Stimulated activated CD4-positive, alpha-beta T cell treated with anti-CD3 and anti-CD28 coated beads, Interleukin-2, amount 100 ng/mL, for 24 hours (primary cell): ENCODE measurements at places on chromosomes 1 and 21.

DNA sequence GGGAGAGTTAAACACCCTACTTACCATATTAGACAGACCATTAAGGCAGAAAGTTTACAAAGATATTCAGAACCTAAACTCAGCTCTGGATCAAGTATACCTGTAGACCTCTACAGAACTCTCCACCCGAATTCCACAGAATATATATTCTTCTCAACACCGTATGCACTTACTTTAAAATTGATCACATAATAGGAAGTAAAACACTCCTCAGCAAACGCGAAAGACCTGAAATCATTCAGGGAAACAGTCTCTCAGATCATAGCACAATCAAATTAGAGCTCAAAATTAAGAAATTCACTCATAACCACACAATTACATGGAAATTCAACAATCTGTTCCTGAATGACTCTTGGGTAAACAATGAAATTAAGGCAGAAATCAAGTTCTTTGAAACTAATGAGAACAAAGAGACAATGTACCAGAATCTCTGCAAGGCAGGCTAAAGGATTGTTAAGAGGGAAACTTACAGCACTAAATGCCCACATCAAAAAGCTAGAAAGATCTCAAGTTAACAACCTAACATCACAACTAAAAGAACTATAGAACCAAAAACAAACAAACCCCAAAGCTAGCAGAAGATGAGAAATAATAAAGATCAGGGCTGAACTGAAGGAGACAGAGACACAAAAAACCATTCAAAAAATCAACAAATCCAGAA, 19.1 kb downstream of the CD84 start:
- DNase-seq = no peak

GRCh38 chr1:91844862-91845528, 41.0 kb downstream of the TGFBR3 start:
- no peak for DNase-seq

DNA sequence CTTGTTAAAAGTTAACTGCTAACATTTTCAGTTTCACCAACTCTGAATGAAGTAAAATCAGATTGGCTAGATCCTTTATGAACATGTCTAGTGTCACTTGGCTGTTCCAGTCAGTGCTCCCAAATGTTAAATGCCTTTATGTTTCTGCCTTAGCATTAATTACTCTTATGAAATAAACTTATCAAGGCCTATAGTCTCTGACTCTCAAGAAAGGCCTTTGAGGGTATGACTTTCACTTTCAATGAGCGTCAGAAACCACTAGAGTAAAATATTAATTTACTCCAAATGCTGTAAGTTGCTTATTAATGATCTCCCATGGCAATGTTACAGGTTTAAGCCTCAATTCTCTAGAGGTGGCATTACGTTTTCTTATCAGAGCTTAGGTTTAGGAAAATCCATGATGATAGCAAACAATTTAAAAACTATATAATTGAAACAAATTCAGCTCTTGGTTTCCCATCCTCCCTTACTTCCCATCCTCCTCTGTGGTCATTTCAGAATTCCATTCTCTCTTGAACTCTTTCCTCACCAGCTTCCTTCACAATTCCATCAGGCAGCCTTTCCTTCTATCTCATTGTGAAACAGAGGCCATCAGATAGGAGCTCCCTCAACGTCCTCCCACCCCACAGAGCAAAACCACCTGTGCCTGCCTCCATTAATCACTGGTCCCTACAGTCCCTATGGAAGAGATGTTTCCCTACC, 108.6 kb upstream of the COP1 start:
- DNase-seq = no peak

DNA sequence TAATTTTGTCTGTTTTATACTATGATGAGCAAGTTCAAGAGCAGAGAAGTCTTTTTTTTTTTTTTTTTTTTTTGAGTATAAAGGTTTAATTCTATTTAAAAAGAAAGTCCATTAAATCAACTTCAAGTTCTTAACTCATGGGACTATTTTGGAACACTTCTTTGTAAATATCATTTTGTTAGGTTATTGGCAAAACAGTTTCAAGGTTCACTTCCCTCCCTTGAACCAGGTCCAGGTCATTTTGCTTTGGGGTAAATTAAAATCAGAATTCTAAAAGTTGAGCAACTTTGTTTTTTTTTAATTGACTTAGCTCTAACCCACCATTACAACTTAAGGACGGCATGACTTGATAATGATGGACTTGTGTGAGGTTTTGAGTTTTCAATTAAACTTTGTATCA, 72.3 kb downstream of the WLS start:
- no peak for DNase-seq

GRCh38 chr1:28509705-28510272, 3.9 kb downstream of the RCC1 start:
- peak; percentile 66 for DNase-seq

DNA sequence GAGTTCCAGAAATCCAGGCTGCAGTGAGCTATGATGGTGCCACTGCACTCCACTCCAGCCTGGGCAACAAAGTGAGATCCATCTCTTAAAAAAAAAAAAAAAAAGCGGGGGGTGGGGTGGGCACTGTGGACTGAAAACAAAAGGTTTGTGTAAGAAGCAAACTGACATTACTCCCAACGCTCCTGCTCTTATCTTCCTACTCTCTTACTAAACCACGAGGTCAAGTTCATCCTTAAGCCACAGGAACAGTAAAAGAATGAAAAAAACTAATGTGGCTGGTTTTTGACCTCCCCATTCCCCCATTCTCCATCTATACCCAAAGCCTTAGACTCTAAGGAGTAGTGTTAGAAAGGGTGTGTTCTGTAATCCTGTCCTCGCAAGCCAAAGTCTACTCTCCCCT, 30.8 kb downstream of the TFAP2E start:
- DNase-seq = no peak

DNA sequence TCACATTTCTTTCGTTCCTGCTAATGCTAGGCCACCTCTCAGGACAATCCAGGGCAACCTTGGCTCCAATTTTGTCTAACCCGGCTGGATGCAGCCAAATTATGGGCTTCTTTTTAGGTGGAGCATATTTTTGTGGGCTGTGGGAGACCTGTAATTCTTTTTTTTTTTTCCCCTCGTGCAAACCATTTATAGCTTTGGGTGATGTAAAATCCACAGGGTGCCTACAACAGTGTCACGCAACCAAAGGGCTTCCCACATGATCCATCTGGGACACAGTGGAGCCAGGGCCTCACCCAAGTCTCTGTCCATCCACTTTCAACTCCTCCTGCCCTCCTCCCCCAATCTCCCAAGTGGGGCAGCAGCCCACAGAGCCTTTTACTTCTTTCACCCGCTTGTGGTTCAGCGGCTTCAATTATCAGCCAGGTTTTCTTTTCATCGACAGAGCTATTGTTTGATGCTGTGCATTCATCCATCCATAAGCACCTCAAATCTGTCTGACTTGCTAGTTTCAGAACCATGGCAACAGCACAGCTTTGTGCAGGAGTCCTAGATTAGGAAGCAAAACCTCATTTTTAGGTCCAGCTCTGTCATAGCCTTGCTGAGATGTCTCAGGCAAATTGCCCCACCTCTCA, 10.0 kb upstream of the OVAAL start:
- no peak for DNase-seq

- no peak for DNase-seq
Observed at GRCh38 chr1:62613890-62614289, 16.6 kb downstream of the ANGPTL3 start.

DNA sequence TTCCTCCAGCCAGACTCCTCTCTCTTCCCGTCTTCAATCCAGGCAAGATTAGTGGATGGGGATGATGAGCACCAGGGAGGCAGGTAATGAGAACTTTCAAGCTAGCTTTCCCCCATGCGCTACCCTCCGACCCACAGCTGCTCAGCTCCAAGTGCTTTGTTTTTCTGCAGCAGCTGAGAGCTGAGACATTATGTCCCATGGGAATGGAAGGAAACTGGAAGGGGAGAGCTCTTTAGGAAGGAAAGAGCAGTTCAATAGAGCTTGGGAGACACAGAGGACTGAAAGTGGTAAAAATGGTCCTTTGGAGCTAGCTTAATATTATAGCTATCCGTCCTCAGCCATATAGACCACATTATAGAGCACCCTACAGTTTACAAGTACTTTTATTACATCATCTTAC, 39.8 kb downstream of the RAB3B start:
- no peak for DNase-seq

DNA sequence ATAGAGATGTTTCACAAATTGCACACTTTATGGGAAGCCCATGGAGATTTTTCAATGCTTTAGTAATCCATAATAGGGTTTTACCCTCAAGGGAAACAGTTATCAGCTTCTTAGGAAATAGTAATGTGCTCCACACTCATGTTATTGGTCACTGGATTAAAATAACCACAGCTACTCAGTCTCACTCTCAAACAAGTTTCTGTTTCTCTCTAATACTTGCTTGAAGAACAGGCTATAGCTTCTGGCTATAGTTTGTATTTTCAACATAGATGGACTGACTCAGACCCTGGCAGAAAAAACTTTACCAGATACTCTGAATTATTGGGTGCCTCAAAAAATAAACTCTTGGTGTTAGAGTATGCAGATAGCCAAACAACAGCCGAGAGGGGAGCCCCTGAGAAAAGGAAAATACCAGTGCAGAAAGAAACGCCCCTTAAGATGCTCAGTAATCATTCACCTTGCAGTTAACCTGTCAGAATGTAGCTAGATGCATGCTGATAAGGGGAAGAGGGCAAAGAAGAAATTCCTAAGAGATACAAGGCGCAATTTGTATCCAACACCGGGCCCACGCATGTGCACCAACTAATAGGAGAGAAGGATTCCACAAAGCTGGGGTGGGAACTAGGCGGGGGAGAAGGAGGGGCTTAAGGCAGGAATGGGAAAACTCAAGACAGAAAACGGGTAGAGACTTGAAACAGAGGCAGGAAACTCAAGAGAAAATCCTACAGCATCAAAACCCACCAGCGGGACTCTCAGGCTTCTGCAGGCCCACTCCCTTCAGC, 30.4 kb upstream of the PDE4B start:
- no peak for DNase-seq

GRCh38 chr1:5812295-5812694, 179.9 kb downstream of the NPHP4 start:
- DNase-seq = no peak

- DNase-seq = no peak
Observed at GRCh38 chr1:54124472-54124871, 28.3 kb downstream of the CDCP2 start.

DNA sequence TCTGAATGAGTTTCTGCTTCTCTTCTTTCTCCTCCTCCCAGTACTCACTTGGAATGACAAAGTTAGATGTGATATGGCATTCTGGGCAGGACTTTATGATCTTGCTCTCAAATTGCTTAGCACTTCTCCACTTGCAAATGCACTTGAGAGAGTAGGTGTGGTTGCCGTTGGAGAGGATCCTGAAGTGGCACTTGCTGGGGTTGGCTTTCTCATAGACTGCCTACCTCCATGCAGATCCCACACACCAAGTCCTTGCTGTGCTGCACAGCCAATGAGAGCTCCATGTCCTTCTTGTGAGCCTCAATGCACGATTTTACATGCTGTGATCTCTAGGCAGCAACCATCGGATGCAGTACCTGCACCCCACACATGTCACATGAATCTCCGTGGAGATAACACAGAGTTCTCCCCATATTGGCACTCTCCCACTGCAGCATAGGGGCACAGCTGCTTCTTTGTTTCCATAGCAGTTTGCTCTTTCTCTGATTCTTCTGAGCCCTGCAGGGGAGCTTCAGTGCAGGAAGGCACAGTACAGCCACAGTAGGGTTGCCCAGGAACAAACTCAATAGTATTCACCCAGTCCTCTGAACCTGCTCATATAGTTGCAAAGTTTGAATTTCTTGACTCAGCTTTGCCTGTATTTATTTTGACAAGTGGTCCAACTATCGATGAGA, 45.2 kb downstream of the ZNF691 start:
- no peak for DNase-seq

- DNase-seq = no peak
Observed at GRCh38 chr1:41098730-41099460, 77.4 kb upstream of the SLFNL1 start.

- no peak for DNase-seq
Observed at GRCh38 chr1:167016100-167016750, 27.1 kb downstream of the MAEL start.

DNA sequence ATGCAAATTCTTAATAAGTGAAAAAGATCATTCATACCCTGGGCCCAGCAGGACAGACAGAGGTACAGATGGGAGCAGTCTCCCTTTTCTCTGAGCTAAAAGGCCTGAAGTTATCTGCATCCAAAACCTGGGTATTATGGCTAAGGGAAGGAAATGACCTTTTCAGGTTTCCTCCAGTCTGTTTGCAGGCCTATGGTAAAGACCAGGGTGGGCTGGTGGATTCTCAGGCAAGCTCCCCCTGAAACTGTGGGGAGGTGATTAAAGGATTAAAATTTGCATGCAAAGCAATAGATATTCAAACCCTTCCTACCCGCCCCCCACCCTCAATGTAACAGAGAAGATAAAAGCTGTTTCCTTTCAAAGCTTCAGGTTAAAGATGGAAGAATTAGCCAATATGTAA, 471.8 kb upstream of the RUNX1 start:
- no peak for DNase-seq

DNA sequence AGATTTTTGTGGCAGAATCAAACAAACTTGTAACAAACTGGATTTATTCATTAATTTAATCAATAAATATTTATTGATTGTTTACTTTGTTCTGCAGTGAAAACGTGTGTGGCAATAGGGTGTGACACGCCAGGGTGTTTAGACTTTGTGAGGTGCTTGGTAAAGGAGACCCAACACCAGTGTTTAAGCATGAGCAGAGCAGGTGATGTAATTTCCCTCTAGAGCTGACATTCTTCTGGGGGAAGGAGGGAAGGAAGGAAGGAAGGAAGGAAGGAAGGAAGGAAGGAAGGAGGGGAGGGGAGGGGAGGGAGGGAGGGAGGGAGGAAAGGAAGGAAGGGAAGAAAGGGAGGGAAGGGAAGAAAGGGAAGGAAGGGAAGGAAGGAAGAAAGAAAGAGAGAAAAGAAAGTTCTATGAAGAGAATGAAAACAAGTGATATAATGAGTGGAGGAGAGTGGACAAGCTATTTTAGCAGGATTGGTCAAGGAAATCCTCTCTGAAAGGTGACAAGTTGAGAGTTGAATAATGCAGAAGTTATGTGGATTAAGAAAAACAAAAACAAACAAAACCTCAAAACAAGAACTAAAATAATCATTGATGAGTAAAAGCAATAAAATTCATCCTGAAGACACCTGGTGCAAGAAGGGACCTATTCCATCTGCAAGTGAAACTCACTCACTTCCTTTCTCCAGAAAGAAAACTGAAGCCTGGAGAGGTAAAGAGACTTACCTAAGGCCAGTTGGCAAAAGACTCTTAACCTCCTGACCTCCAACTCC, 60.8 kb downstream of the TSEN15 start:
- DNase-seq = no peak

- DNase-seq = no peak
Observed at GRCh38 chr1:61993331-61993961, 201.2 kb upstream of the L1TD1 start.

GRCh38 chr1:223487887-223488259, 94.7 kb downstream of the CCDC185 start:
- no peak for DNase-seq

GRCh38 chr1:160607011-160607671, 27.8 kb upstream of the CD84 start:
- DNase-seq = peak; percentile 55

GRCh38 chr21:32312976-32313375, 14.3 kb downstream of the MRAP start:
- no peak for DNase-seq

GRCh38 chr1:205670150-205670446, 10.2 kb downstream of the SLC45A3 start:
- DNase-seq = no peak
